ENCODE measurements at places on chromosomes 7 and 10. TPM values are rescaled to one million over a fixed set of nuclear protein-coding genes. Genes with fewer than 3 reads are reported as not detected.

ZDHHC6 gene
- 24.8 TPM for total RNA-seq

ARL3 gene
- total RNA-seq, result 3.9 TPM

CYP3A7 gene
- total RNA-seq, result not detected

STAG3 gene
- total RNA-seq, result 2.0 TPM

RPP38 gene
- total RNA-seq, result 12.4 TPM

BLNK gene
- total RNA-seq, result not detected

PDE6C gene
- total RNA-seq, result not detected

CNPY1 gene
- total RNA-seq, result not detected

PPP1R9A gene
- total RNA-seq, result 9.5 TPM

DNA2 gene
- total RNA-seq, result 5.9 TPM

HMX2 gene
- not detected for total RNA-seq

C10orf105 gene
- under 0.01 TPM for total RNA-seq

TRPV5 gene
- total RNA-seq, result 0.10 TPM

TDRD1 gene
- total RNA-seq, result not detected

FZD8 gene
- 36.8 TPM for total RNA-seq

CLRN3 gene
- not detected for total RNA-seq

FFAR4 gene
- not detected for total RNA-seq

PEX1 gene
- 10.6 TPM for total RNA-seq

FAM221A gene
- 2.6 TPM for total RNA-seq

PRPS1L1 gene
- total RNA-seq, result not detected

SVOPL gene
- total RNA-seq, result not detected

CPA5 gene
- not detected for total RNA-seq

WNT8B gene
- not detected for total RNA-seq

C10orf62 gene
- 0.10 TPM for total RNA-seq

CREB3L2 gene
- 30.4 TPM for total RNA-seq

TSPAN12 gene
- 25.8 TPM for total RNA-seq

CACNA2D1 gene
- total RNA-seq, result 31.0 TPM

MYH16 gene
- 0.33 TPM for total RNA-seq

NPM3 gene
- 96.0 TPM for total RNA-seq

CLDN12 gene
- total RNA-seq, result 14.0 TPM

GNGT1 gene
- not detected for total RNA-seq

GPR15LG gene
- total RNA-seq, result not detected

HACD1 gene
- 15.3 TPM for total RNA-seq

SYT15B gene
- total RNA-seq, result 0.65 TPM

MNX1 gene
- total RNA-seq, result not detected

TLL2 gene
- total RNA-seq, result not detected

PDZD7 gene
- total RNA-seq, result 1.3 TPM

LAMB1 gene
- total RNA-seq, result 949 TPM

CHAT gene
- total RNA-seq, result not detected

PRTFDC1 gene
- total RNA-seq, result 10.9 TPM

TMEM178B gene
- total RNA-seq, result not detected
